ENCODE measurements at places on chromosomes 11 and 22. TPM values are rescaled to one million over a fixed set of nuclear protein-coding genes. Genes with fewer than 3 reads are reported as not detected.

DNA sequence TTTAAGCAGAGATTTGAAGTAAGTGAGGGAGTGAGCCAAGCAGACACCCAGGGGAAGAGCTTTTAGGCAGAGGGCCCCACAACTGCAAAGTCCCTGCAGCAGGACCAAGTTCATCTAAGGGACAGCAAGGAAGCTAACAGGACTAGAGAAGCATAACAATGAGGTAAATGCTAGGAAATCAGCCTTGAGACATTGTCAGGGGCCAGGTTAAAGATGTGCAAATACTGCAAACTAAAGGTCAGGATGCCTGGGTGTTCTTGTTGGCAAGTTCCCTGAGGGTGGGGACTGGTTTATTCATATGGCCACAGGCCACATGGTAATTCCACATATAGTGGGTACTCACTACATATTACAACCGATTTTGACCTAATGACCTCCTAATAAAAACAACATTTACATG, 399.2 kb upstream of the NARS2 start:
- H3K4me1 ChIP-seq = no peaks in the 10 kb centered on the region
- no peaks in the 10 kb centered on the region for H3K27me3 ChIP-seq
- H3K4me3 ChIP-seq = no peak overlapping the region
- DNase-seq = no peak

- peak overlapping the region; percentile 80 for H3K4me3 ChIP-seq
- peaks cover 62% of the 10 kb centered on the region for H3K4me1 ChIP-seq
- no peaks in the 10 kb centered on the region for H3K27me3 ChIP-seq
- H3K27ac ChIP-seq = peak overlapping the region; percentile 98
These were observed 418 bp downstream of the ACO2 start for GRCh38 chr22:41469218-41469851.

DNA sequence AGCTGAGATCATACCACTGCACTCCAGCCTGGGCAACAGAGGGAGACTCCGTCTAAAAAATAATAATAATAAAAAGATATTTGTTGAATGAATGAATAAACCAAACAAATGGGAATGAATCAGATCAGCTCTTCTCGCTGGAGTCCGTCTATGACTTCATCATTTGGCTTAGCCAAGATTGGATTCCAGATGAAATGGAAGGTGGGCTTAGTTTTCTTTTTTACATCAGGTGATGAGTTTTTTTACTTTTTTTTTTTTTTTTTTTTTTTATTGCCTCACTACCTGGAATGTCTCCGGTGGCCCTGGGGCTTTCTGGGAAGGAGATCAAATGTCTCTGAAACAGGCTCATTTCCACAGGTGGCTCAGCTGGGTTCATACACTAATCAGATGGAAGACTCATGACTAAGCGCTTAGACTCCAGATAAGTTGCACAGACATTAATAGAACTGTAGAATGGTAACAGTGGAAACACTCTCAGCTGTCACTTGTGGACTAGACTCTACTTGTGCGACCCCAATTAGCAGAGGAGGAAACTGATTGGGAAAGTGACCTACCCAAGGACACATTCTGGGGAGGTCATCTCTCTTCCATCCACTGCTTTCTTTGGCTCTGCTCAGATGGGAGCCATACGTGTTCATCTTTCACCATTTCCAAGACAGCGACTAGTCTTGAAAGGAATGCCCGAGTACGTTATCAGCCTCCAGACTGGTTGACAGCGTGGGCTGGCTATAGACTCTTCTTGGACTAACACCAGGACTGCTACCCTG, 20.5 kb upstream of the RBFOX2 start:
- H3K27me3 ChIP-seq = peaks cover 9% of the 10 kb centered on the region
- no peak overlapping the region for H3K4me3 ChIP-seq
- H3K4me1 ChIP-seq = peaks cover 11% of the 10 kb centered on the region
- no peaks in the 10 kb centered on the region for H3K36me3 ChIP-seq
- no peak for DNase-seq

The APLNR gene
- not detected for total RNA-seq

Measured in activated CD8-positive, alpha-beta memory T cell treated with anti-CD3 and anti-CD28 coated beads, Interleukin-2, amount 10 ng/mL, durations not matched to agents 7 days and 5 days (primary cell).